ENCODE measurements at places on chromosomes 2 and 18.

- DNase-seq = no peak
- H3K36me3 ChIP-seq = no peaks in the 10 kb centered on the region
- H3K4me3 ChIP-seq = no peak overlapping the region
- H3K27ac ChIP-seq = no peak overlapping the region
- no peaks in the 10 kb centered on the region for H3K4me1 ChIP-seq
Observed at GRCh38 chr2:131588152-131588873, 60.6 kb downstream of the CCDC74A start.

- DNase-seq = no peak
- H3K4me3 ChIP-seq = no peak overlapping the region
Observed at GRCh38 chr18:58605027-58606020, 23.6 kb downstream of the ALPK2 start.

DNA sequence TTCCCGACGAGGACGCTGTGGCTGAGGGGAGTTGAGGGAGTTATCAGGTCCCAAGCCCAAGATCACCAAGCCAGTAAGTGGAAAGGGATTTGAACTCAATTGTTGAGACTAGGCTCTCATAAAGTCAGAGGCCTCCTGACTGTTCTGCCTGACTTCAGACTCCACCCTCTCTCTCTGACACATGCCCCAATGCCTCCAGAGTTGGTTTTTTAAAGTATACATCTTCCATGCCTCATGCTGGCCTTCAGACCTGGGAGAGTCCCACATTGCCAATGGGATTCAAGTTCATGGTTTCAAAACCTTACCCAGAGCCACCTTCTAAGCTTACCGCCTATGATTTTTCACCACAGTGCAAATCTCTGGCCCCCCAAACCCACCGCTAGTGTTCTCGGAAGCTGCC, 100.8 kb downstream of the RTN4 start:
- H3K4me1 ChIP-seq = peaks cover 10% of the 10 kb centered on the region
- no peak overlapping the region for H3K27ac ChIP-seq
- H3K4me3 ChIP-seq = no peak overlapping the region
- no peaks in the 10 kb centered on the region for H3K27me3 ChIP-seq
- H3K36me3 ChIP-seq = no peaks in the 10 kb centered on the region

DNA sequence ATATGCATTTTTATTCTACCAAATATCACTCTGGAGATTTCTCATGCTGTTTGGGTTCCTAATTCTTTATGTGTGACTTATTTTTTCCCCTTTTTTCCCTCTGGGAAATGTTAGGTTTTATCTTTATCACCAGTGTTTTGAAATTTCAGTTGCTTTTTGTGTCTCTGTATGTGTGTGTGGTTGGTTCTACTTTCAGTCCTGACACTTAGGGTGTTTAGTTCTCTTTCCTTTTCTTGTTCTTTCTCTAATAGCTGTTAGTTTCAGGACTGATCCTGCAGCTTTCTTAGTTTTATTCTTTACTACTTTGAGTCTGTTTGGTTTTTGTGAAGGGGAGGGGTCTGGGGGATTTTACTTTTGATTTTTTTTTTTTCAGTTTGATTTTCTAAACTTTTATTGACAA, 23.1 kb downstream of the PPM1B start:
- H3K36me3 ChIP-seq = peaks cover 32% of the 10 kb centered on the region
- no peaks in the 10 kb centered on the region for H3K27me3 ChIP-seq
- DNase-seq = no peak
- H3K4me1 ChIP-seq = peaks cover 32% of the 10 kb centered on the region
- peak overlapping the region; percentile 27 for H3K27ac ChIP-seq

DNA sequence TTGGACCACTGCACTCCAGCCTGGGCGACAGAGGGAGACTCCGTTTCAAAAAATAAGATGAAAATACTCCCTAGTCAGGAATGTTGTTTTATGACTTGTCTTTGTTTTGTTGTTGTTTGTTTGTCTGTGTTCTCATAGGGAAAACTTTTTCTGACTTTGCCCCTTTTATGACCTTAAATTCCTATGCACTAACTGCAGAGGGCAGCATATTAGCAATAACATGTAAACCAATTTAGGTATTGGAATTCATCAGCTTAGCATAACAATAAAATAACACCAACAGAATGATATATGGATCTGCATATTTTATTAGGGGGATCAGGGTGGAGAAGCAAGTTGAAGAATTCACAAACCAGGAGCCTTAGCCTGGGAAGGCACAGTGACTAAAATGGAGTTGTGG, 631.5 kb downstream of the SUCLG1 start:
- DNase-seq = no peak
- no peak overlapping the region for H3K27ac ChIP-seq
- H3K4me3 ChIP-seq = no peak overlapping the region
- H3K36me3 ChIP-seq = no peaks in the 10 kb centered on the region
- H3K4me1 ChIP-seq = no peaks in the 10 kb centered on the region

DNA sequence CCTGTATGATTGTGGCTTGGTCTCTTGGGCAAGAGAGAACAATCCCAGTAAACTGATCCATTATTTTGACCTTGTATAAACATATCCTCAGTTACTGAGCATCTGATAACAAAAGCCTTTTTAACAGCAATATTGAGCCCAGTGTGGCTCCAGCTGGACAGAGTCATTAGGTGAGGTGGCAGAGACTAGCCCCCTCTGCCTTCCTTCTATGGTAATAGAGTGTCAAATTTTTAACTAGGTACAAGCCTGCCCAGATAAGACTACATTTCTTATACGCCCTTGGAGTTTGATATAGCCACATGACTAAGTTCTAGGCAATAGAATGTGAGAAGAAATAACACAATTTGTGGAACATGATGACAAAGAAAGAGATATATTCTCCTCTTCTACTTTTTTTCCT, 56.2 kb downstream of the HNMT start:
- DNase-seq = no peak
- no peak overlapping the region for H3K27ac ChIP-seq
- no peaks in the 10 kb centered on the region for H3K4me1 ChIP-seq
- no peaks in the 10 kb centered on the region for H3K27me3 ChIP-seq

DNA sequence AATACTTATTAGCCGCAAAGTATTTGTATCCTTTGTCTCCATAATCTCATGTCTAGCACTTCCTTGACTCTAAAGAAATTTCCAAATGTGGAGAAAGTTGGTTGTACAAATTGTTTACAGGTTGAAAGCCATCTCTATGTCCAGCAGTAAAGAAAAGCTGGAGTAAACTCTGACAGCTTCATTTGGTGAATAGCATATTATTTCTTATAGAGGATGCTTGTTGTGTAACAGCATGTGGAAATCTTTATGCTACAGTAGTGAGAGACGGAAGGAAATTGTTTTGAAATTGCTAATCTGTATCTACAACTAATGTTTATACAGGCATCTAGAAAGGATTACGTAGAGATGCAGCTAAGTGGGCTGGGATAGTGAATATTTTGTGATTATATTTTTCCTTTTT, 78.5 kb downstream of the UGGT1 start:
- no peaks in the 10 kb centered on the region for H3K27me3 ChIP-seq
- no peak overlapping the region for H3K27ac ChIP-seq
- peaks cover 63% of the 10 kb centered on the region for H3K36me3 ChIP-seq
- H3K4me3 ChIP-seq = no peak overlapping the region

DNA sequence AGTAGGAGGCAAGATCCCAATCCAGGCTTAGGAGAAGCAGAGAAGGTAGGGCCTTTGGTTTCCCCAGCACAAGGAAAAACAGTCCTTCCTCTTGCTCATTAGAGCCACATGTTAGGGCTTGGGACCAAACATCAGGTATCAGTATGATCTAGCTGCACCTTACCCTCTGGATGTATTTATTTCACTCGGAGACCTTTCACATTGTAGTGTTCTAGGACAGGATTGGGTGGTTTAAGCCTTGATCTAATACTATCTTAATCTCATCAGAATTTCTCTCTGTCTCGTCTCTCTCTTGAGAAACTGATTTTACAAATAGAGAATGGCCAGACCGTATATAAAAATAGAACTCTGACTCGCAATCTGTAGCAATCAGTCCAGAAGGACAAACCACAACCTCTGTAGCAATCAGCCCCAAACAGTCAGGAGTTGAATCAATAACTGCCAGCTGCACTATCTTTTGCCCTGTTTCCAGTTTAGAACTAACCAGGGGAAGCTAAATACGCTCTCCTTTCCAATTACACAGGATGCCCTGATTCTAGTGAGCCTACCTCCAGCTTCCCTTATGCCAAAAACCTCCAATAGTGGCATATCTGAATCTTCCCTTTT, 207.1 kb downstream of the TDRD15 start:
- H3K4me3 ChIP-seq = no peak overlapping the region
- H3K27me3 ChIP-seq = no peaks in the 10 kb centered on the region
- no peaks in the 10 kb centered on the region for H3K4me1 ChIP-seq
- H3K36me3 ChIP-seq = no peaks in the 10 kb centered on the region
- H3K27ac ChIP-seq = no peak overlapping the region

- H3K4me1 ChIP-seq = peaks cover 29% of the 10 kb centered on the region
- no peaks in the 10 kb centered on the region for H3K27me3 ChIP-seq
- peak; percentile 20 for DNase-seq
- peak overlapping the region; percentile 67 for H3K27ac ChIP-seq
- peak overlapping the region; percentile 68 for H3K4me3 ChIP-seq
Observed at GRCh38 chr2:12430407-12431133, 286.2 kb upstream of the TRIB2 start.

- H3K27ac ChIP-seq = no peak overlapping the region
- no peak for DNase-seq
- H3K36me3 ChIP-seq = no peaks in the 10 kb centered on the region
- H3K4me3 ChIP-seq = no peak overlapping the region
Observed at GRCh38 chr18:47067648-47068047, 32.2 kb upstream of the ELOA2 start.

- H3K36me3 ChIP-seq = peaks cover 8% of the 10 kb centered on the region
- no peak overlapping the region for H3K27ac ChIP-seq
- DNase-seq = no peak
- H3K27me3 ChIP-seq = no peaks in the 10 kb centered on the region
- H3K4me3 ChIP-seq = no peak overlapping the region
Observed at GRCh38 chr2:102025583-102026267, 34.0 kb downstream of the IL1R2 start.

DNA sequence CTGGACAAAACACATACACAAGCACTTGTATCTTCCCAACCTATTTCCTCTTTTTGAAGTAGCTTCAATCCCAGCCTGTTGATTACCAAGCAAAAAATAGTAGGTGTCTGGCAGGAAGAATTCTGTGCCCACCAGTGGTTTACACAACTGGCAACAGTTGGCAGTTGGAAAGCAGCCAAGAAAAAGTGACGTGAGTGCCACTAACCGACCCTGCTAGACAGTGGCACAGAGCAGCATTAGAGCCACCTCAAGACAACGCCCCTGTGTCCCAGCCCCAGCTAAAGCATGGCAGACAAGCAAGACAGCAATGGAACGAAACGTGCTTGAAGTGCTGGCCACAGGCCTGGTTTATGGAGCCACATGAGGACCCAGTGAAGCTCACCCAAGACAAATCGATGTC, 379.6 kb downstream of the FBXO15 start:
- no peak overlapping the region for H3K27ac ChIP-seq
- DNase-seq = no peak
- H3K27me3 ChIP-seq = no peaks in the 10 kb centered on the region
- no peaks in the 10 kb centered on the region for H3K36me3 ChIP-seq
- H3K4me3 ChIP-seq = no peak overlapping the region
- H3K4me1 ChIP-seq = no peaks in the 10 kb centered on the region

DNA sequence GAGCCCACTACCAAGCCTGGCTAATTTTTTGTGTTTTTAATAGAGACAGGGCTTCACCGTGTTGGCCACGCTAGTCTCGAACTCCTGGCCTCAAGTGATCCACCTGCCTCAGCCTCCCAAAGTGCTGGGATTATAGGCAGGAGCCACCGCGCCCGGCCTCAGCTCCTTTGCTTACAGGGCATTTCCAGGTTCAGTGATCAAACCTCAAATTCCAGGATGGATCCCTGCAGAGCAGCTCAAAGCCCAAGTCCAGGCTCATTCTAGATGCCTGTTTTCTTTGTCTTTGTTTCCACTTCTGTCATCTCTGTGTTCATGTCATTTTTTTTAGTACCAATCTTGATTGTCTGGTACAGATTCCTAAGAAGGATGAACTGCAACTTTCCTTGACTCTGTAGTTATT, 41.9 kb downstream of the TNFRSF11A start:
- no peak for DNase-seq
- H3K36me3 ChIP-seq = peaks cover 57% of the 10 kb centered on the region
- no peaks in the 10 kb centered on the region for H3K27me3 ChIP-seq
- H3K27ac ChIP-seq = no peak overlapping the region

- no peaks in the 10 kb centered on the region for H3K27me3 ChIP-seq
- H3K4me1 ChIP-seq = peaks cover 3% of the 10 kb centered on the region
- H3K4me3 ChIP-seq = no peak overlapping the region
- peaks cover 23% of the 10 kb centered on the region for H3K36me3 ChIP-seq
- no peak overlapping the region for H3K27ac ChIP-seq
- no peak for DNase-seq
Observed at GRCh38 chr2:195513119-195513518, 143.9 kb upstream of the SLC39A10 start.

DNA sequence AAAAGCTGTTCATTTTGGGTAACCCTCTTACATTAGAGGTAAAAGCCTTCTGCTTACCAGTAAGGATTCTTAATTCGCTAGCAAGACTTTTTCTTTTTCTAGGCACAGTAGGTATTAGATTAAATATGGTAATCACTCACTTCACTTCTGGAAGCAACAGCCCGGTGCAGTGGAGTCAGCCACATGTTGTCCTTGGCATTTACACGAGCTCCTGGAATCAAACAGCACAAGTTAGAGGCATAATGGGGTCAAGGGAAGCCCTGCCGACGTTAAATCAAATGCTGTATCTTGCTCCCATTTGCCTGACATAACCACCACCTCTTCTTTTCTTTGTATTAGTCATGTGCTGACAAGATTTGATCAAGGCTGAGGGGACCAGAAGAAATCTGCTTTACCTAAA, 174.1 kb downstream of the ANKRD44 start:
- H3K4me3 ChIP-seq = no peak overlapping the region
- no peaks in the 10 kb centered on the region for H3K27me3 ChIP-seq
- DNase-seq = no peak
- peaks cover 85% of the 10 kb centered on the region for H3K4me1 ChIP-seq
- peak overlapping the region; percentile 18 for H3K27ac ChIP-seq

- H3K4me1 ChIP-seq = no peaks in the 10 kb centered on the region
- no peak overlapping the region for H3K4me3 ChIP-seq
- no peaks in the 10 kb centered on the region for H3K36me3 ChIP-seq
- no peak overlapping the region for H3K27ac ChIP-seq
- peaks cover 5% of the 10 kb centered on the region for H3K27me3 ChIP-seq
Observed at GRCh38 chr2:128492966-128493811, 174.5 kb upstream of the HS6ST1 start.

DNA sequence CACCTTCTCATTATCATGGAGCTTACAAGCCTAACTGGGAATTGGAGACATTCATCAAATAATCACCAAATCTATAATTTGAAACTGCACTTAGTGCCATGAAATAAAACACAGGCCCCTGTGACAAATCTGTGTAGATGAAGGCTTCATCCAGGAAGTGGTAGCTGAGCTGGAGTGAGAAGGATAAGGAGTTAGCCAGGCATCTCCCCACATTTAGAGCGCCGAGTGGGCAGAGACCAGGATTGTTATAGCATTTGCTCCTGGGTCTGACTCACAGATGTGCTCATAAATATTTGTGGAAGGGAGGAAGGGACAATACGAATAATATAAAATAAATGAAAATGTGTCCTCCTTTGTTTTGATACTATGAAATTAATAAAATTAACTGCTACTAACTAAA, 2.5 kb upstream of the MAT2A start:
- no peak overlapping the region for H3K27ac ChIP-seq
- no peak overlapping the region for H3K4me3 ChIP-seq
- peaks cover 28% of the 10 kb centered on the region for H3K4me1 ChIP-seq
- H3K36me3 ChIP-seq = peaks cover 25% of the 10 kb centered on the region
- peaks cover 2% of the 10 kb centered on the region for H3K27me3 ChIP-seq
